NCI-H2081 treated with DMSO at 0.1 percent for 48 hours (cell line): ENCODE measurements at places on chromosomes 16 and 17.

DNA sequence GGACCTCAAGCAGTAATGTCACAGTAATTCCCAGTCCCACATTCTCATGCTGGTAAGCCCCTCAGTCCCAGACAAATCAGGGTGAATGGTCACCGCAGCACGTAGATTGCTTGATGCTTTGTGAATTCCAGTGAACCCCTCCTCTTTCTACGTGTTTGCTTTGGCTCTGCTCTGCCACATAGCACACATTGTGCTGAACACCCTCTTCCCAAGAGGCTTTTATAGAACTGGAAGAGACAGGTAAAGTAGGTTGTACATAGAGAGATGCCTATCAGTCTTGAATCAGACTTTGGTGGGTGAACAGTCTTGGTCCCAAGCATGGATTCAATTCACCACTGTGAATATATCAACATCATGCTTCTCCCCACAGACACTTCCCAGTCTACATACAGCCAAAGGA is 579 bp upstream of the KRTAP9-6 start:
- no peak for DNase-seq

- DNase-seq, result no peak
Measured at GRCh38 chr17:78717431-78717980, 64.6 kb downstream of the CYTH1 start.

DNA sequence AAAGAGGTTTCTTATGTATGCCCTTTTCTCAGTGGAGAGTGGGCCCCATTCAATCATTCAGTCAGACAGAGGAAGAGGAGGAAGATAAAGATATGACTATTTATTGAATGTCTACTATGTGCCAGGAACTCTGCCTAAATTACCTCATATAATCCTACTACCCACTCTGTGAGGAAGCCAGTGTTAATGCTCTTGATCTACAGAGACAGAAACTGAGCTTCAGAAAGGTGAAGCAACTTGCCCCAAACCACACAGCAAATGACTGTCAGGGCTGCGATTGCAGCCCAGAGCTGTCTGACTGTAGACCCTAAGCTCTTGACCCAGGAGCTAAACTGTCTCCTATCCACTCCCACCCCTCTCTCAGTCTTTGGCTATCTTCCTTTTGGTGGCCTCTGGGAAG is 8.4 kb downstream of the SRCIN1 start:
- no peak for DNase-seq

GRCh38 chr17:55654821-55655220 is 67.8 kb downstream of the TMEM100 start:
- DNase-seq, result no peak

- DNase-seq, result no peak
Measured at GRCh38 chr17:75250009-75250471, 11.4 kb downstream of the GGA3 start.
